ENCODE measurements at places on chromosomes 12 and 14.

DNA sequence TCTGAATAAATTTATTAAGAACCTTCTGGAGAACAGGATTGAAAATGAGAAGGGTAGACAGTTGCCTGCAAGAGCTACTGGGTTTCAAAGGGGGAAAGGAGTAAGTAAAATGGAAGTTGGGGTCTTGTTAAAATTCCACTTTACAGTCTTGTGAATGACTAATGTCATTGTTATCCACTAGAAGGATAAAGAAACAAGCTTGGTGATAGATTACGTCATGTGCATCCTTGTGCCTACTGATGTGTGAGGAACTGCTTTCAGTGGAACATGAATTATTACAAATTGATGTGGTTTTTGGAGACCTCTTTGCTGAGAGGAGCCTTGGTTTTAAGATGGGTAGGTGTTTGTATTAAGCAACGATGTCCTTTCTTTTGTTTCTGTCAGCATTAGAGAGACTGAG lies 272.5 kb upstream of the PRICKLE1 start:
- no peak for DNase-seq

GRCh38 chr12:39404000-39404399 lies 38.9 kb downstream of the KIF21A start:
- no peak for DNase-seq

DNA sequence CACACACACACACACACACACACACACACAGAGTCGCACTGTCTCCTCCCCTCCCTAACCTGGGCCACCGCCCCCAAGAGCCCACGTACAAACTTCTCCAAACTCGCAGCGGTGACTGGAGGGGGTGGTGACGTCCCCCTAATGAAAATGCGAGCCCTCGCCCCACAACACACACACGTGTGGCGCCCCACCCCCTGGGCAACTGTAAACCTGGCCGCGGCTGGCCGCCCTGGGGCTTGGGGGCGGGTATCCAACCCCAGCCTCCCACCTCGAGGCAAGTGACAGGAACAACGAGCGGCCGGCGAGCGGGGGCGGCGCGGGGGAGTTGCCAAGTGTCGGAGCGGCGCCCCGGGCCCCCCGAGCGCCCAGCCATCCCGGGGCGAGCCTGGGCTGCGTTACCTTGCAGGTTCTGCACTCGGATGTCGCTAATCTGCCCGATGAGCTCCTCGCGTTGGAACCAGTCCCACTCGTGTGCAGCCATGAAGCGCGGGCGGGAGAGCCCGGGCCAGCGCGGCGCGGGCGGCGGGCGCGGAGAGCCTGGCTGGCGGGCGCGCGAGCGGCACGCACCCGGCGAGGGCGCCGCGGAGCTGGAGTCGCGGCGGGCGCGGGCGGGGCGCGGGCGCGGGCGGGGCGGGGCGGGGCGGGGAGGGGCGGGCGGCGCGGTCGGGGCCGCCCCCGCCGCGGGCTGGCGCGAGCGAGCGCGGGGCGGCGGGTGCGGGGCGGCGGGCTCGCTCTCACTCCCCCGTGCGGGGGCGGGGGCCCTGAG lies at the start of gene CLMN:
CLMN (minus strand) TSS at position 597 of the 766 bp plus-strand sequence; CDS start at position 481, 116 bp downstream.
- DNase-seq, result peak; percentile 64

DNA sequence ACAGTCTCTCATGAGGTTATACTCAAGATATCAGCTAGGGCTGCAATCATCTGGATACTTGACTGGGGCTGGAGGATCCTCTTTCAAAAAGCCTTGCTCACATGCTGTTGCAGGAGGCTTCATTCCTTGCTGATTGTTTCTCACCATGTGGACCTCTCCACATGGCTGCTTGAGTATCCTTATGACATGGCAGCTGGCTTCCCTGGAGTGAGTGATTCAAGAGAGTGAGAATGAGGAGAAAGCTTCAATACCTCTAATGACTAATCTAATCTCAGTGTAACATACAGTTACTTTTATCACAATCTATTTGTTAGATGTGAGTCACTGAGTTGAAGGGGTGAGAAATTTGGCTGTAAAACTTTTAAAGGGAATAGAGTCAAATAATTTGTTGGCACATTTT lies 14.4 kb upstream of the SDR39U1 start:
- DNase-seq, result no peak

- no peak for DNase-seq
Measured at GRCh38 chr12:111407377-111408115, 1.8 kb downstream of the SH2B3 start.

GRCh38 chr14:53032838-53033390 lies 82.1 kb upstream of the FERMT2 start:
- DNase-seq, result no peak

DNA sequence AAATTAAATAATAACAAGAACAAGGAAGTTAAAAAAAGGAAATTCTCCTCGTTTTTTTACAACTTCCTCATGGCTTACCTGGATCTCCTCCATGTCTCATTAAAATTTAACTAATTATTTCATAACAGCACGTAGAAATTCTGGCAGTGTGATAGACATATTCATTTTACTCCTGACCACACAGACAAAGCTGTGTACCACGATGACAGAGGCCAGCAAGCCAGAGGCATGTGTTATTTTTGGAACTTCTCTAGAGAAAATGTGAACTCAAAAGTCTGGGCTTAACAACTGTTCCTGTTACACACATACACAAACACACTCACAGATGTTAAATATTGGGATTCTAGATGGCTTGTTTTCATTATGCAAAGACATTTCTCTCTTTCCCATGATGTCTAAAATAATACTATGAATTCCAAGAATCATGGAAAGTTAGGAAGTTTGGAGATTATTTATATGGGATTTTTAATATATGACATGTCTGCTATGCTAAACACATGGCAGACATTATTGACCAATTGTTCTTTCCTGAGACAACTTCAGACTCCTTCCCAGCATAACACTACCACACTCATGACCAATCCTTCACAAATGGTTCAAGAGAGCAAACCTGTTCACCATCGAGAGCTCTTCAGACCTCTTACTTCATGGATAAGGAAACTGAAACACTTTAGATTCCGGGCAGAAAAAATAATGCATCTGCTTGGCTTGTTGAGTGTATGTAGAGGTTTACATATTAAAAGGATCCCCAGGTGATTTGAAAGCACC lies 158.7 kb downstream of the DACT1 start:
- DNase-seq, result no peak

All from HEK293T (cell line).